ENCODE measurements at places on chromosomes 1 and 21.

- DNase-seq = no peak
Observed at GRCh38 chr1:234111458-234112142, 207.1 kb downstream of the SLC35F3 start.

DNA sequence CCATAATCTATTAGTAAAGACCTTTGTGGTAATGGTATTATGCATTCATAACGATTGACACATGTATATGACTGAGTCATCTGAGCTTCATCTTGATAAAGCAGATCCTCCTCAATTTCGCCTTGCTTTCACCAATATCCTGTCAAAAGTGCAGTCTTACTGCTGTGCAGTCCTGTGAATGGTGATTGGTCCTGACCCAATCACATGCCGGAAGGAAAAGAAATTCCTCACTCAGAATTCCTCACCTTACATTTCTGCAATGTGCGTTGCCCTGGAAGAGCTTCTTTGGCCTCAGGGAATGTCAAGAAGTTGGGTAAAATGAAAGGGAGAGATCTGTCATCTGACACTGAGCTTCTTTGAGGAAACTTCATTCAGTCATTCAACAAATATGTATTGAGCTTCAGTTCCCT, 121.0 kb upstream of the TSPAN2 start:
- DNase-seq = no peak

DNA sequence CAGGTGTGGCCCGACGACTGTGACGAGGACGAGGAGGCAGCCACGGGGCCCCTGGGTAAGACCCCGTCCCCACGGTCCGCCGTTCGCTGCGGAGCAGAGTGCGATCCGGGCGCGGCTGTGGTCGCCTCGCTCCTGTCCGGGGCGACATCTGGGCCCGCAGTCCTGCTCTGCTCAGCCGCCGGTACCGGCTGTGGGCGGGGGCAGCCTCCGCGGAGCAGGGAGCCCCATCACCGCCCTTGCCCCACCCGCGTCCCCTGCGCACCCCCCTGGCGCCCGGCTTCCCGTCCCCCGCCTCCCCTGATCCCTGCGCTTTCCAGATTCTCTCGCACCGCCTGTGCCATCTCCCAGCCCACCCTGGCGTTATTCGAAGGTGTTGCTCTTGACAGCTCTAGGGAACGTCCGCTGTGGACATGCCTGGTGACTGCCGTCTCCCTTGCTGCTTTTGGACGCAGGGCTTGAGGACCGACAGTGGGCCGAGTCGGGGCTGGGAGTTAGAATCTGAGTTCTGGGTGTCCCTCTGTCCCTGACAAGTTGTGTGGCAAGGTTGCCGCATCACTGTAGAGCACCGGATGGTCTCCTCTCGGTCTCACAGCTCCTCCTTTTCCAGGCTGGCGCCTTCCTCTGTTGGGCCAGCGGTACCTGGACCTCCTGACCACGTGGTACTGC, 596 bp downstream of the TOR3A start:
- DNase-seq = peak; percentile 17

DNA sequence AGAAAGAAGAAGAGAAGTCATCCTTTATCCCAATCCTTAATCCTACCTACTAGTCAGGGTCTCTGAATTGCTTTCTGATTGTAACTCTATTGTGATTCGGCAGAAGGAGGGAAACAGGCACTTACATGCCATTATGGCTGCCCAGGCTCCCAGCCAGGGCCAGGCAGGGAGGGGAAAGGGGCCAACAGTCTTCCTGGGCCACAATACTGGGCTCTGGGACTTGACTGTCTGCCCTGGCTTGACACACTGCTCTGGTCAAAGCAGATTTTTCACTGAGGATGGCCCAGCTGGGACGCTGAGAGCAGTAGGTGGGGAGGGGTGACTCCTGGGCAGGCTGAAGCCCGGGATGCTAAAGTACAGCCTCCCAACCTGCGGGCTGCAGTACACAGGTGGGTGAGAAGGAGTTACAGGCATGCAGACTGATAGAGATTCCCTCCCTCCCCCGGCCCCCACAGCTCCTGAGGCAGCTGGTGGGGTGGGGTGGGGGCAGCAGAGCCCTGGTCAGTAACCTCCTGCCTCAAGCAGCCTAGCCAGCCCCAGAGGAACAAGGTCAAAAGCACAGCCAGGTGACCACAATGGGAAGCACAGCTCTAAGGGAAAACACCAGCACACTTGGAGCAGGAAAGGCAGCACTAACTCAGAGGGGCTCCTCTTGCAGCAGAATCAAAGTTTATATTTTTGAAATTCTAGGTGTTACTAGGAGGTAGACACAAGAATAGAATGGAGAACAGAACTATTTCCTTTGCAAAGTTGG, 25.3 kb downstream of the KCND3 start:
- DNase-seq = no peak

DNA sequence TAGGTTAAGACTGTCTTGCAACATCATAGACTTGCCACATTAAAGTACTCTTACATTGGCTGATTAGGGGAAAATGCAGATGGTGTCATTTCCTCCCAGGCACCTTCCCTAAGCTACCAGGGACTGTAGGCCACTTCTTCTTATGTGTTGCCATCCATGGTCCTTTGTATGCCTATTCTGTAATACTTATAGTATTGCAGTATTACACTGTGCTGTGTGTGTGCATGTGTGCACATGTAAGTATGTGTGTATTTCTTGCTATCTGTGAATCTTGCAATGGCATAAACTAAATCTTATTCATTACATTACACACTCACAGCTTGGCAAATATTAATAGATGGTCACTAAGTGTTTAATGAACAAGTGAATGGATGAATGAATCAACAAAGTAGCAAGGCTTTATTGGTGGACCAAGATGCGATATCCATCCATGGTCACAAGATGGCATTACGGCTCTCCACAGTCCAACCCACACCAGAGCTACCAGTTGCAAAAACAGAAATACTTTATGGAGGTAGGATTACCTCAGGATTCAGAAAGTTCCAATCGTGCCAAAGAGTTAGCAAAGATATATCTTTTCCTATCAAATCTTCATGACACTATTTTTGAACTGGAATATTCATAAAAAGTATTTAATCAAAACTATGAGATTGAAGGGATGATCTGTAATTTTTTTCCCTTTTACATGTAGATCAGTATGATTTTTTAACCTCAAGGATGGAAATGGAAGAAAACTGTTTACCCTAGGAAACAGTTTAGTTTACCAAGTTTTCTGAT, 160.2 kb downstream of the DENND1B start:
- DNase-seq = peak; percentile 4

- no peak for DNase-seq
Observed at GRCh38 chr1:19495000-19495656, 9.8 kb upstream of the CAPZB start.

DNA sequence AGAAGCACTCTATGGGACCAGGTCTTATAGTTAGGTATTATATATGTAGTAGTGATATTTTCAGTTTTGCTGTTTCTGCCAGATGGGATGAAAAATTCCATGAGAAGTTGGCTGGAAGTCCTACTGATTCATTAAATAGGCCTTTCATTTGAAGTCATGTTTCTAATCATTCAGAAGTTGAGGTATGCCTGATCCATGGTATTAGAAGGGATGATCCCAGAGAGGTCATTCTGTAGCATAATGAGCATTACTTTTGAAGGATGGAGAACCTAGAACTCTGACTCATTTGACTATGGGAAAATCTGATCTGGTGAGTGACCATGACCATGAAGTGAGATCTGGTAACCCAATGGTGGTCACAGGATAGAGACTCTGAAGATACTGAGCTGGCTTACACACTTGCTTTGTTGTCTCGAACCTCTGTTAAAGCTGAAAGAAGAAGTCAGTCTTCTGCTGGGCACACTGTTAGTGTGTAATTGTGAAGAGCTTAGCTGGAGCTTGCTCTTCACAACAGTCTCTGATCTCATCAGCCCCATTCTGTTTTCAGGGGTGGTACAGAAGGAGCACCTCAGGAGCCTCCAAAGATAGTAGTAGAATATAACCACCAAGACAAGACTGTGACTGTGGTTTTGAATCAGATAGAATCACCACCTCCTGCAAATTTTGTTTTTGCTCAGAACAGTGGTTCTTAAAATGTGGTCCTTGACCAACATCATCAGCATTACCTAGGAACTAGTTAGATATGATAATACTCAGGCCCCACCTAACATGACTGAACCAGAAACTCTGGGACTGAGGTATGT, 9.0 kb downstream of the MGST3 start:
- no peak for DNase-seq

DNA sequence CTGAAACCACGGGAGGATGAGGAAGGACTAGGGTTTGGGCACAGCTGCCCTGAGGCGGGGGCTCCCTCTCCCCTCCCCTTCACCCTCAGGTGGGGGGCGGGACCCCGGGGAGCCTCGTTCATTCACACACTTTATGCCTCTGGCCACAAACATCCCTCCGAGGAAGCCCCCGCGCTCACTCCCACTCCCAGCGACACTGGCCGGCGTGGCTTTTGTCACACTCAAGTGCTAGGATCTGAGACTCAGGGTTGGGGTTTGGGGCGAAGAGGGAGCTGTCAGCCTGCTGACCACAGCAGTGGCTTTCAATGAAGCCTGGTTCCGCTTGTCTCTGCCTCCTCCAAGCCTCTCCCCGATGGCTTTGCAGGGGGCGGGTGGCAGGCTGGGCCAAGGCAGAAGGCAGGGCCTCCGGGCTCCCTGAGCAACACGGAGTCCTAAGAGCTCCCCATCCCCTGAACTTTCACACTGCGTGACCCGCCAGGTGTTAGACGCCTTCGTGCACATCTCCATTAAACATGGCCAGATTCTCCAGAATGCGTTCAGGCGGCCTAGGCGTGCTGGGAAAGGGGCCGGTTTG, 178.1 kb downstream of the NPHP4 start:
- no peak for DNase-seq

DNA sequence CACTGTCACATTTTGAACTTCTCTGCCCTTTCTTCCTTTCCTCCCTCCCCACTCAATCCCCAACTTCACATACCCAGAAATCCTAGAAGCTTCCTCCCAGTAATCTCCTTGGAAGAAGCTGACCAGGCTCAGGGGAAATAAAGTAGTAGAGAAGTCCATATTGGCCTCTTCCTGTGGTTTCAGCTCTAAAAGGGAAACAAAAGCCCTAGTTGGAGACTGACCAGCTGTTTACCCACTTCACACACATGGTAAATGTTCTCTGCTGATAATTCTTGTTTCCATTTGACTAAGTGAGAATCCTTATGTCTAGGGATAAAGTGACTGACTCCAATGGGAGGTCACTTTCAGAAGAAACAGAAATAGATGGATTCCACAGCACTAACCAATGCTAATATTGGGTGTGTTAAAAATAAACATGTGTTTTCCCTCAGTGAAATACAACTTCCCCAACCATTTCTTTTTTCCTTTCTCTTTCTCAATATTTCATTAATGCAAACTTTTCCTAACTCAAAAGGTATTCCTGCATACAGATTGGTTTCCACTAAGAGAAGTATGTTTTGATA, 178.9 kb upstream of the DPT start:
- no peak for DNase-seq

DNA sequence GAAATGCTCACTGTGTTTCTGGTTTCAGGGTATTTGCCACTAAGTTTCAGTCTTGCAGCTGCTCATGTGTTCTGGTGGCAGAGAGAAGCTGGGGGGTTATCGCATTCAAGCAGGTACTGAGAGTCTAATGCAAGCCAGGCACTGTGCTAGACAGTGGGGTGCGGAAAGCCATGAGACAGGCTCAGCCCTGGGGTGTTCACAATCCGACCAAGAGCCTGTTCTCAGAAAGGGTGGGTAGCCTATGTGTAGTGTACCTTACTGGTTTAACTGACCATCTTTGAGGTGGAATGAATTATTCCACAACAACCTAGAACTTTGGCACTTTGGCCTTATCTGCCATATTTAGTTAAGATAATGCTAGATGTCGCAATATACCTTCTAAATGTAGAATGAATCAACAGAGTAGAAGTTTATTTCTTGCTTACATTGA, 55.3 kb upstream of the ROR1 start:
- DNase-seq = no peak

DNA sequence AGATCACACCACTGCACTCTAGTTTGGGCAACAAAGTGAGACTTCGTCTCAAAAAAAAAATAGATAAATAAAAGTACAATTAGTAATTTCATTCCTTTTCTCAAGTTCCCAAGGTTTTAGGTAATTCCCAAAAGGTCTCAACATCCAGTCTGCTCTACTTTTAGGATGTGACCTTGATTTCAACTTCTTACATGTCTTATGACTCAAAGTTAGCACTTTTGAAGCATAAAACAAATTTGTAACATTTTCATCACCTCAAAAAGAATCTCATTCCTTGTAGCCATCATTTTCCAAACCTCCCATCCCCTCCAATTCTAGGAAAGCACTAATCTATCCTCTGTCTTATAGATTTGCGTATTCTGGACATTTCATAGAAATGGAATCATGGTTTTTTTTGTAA, 32.2 kb downstream of the SNX27 start:
- DNase-seq = no peak

DNA sequence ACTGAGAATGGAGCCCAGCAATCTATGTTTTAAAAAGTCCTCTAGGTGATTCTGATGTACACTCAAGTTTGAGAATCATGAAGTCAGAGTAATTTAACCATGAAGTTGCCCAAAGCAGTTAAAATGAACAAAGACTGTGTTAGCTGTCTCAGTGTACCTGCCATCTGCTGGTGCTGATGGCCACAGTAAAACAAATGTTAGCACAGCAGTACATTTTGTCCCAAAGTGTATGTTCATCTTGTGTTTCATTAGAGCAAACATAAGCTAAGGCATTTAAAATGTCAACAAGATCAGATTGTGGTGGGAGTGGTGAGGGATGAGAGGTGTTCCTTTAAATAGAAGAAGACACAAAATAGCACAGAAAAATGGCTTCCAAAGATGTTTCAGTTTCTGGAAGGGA, 31.1 kb downstream of the FYB2 start:
- DNase-seq = no peak

DNA sequence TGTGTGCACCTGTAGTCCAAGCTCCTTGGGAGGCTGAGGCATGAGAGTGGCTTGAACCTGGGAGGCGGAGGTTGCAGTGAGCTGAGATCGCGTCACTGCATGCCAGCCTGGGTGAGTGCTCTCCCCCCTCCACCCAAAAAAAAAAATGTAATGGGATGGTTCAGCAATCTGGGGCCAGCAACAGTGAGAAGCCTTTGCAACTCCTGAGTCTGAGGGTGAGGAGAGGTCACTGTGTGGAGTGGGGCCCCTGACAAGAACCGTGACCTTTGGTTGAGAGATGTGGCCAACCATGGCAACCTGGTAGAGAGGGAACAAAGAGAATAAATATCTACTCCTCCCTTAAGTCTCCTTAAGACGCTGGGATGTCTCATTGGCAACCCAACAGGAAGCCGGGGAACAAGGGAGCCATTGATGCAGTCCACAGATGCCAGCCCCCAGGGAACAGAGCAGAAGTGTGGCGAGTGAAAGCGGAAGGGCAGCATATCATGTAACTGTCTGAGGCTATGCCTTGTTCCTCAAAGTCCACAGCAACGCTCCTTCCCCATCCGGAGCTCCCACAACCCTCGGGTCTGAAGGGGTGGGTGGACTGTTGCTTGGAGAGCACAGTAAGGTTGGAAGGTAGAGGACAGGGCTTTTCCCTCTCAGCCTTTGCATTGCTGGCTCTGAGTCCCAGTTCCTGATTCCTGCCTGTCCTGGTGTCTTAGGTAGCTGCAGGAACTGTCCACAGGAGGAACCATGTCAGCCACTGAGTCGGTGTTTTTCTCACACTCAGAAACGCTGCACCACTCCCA, 8.3 kb downstream of the TRNP1 start:
- no peak for DNase-seq

- no peak for DNase-seq
Observed at GRCh38 chr1:85148524-85149250, 52.1 kb downstream of the SYDE2 start.

Data from activated gamma-delta T cell treated with Interleukin-2 at 50 U/mL for 16 hours (primary cell).